ENCODE measurements at places on chromosomes 2 and 18. TPM values are rescaled to one million over a fixed set of nuclear protein-coding genes. Genes with fewer than 3 reads are reported as not detected.

The PLEK gene
- total RNA-seq: not detected

The KCNG2 gene
- 0.73 TPM for total RNA-seq

The CABYR gene
- total RNA-seq: 7.7 TPM

The NEU2 gene
- not detected for total RNA-seq

The RNF181 gene
- total RNA-seq: 253 TPM

The FZD7 gene
- total RNA-seq: 82.4 TPM

The ATP5F1A gene
- 696 TPM for total RNA-seq

The CAVIN2 gene
- 21.0 TPM for total RNA-seq

The NPPC gene
- total RNA-seq: not detected

The IL1B gene
- total RNA-seq: 0.15 TPM

Data from smooth muscle cell of trachea (primary cell).